A549 treated with CORT108297 at 1 μM for 4 hours (cell line): ENCODE measurements at places on chromosomes 4 and X. TPM values are rescaled to one million over a fixed set of nuclear protein-coding genes. Genes with fewer than 3 reads are reported as not detected.

Gene PPP2R2C
- total RNA-seq: 32.1 to 41.3 TPM (median 38.7 TPM) in 5 replicates

Gene CXorf49
- not detected in 5 replicates for total RNA-seq

Gene NSDHL
- total RNA-seq: 39.7 to 42.5 TPM (median 40.6 TPM) in 5 replicates

Gene MCF2
- 0.03 to 0.08 TPM (median 0.05 TPM) in 4 of 5 replicates, not detected in the other for total RNA-seq

Gene SCRG1
- not detected in 5 replicates for total RNA-seq

Gene ARMCX1
- total RNA-seq: 0.32 to 0.68 TPM (median 0.34 TPM) in 5 replicates

Gene HTR2C
- not detected in 5 replicates for total RNA-seq

Gene CLDN34
- not detected in 5 replicates for total RNA-seq

Gene SH3D19
- total RNA-seq: 21.0 to 29.8 TPM (median 24.9 TPM) in 5 replicates

Gene CCDC149
- total RNA-seq: 1.4 to 2.3 TPM (median 1.7 TPM) in 5 replicates

Gene TRMT10A
- total RNA-seq: 3.4 to 6.9 TPM (median 4.1 TPM) in 5 replicates

Gene HAND2
- 0.22 to 0.81 TPM (median 0.49 TPM) in 5 replicates for total RNA-seq

Gene IL13RA1
- total RNA-seq: 44.5 to 58.2 TPM (median 49.6 TPM) in 5 replicates

Gene RAB41
- total RNA-seq: not detected in 5 replicates

Gene C4orf50
- not detected in 5 replicates for total RNA-seq

Gene CTSO
- total RNA-seq: 0.74 to 1.2 TPM (median 0.96 TPM) in 5 replicates

Gene TMPRSS11A
- not detected in 5 replicates for total RNA-seq

Gene SMAD1
- 9.0 to 13.8 TPM (median 10.3 TPM) in 5 replicates for total RNA-seq

Gene LUZP4
- not detected in 5 replicates for total RNA-seq
